GM18507 (cell line): ENCODE measurements at places on chromosomes 2 and 18.

GRCh38 chr2:133434959-133435668 lies 133.1 kb downstream of the NCKAP5 start:
- no peak for DNase-seq

GRCh38 chr2:234839285-234839684 lies 112.5 kb upstream of the SH3BP4 start:
- no peak for DNase-seq

DNA sequence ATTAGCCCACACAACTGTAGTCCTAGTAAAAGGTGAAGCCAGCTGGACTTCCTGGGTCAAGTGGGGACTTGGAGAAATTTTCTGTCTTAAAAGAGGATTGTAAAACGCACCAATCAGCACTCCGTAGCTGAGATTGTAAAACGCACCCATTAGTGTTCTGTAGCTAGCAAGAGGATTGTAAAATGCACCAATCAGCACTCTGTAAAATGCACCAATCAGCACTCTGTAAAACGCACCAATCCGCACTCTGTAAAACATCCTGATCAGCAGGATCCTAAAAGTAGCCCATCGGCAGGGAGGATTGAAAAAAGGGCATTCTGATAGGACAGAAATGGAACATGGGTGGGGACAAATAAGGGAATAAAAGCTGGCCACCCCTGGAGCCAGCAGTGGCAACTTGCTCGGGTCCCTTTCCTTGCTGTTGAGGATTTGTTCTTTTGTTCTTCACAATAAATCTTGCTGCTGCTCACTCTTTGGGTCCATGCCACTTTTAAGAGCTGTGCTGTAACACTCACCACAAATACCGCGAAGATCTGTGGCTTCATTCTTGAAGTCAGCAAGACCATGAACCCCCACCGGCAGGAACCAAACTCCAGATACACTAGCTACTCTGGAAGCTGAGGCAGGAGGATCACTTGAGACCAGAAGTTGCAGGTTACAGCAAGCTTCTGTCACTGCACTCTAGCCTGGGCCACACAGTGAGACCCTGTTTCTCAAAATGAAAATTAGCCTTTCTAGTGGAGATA lies 102.6 kb downstream of the HS6ST1 start:
- DNase-seq: no peak

DNA sequence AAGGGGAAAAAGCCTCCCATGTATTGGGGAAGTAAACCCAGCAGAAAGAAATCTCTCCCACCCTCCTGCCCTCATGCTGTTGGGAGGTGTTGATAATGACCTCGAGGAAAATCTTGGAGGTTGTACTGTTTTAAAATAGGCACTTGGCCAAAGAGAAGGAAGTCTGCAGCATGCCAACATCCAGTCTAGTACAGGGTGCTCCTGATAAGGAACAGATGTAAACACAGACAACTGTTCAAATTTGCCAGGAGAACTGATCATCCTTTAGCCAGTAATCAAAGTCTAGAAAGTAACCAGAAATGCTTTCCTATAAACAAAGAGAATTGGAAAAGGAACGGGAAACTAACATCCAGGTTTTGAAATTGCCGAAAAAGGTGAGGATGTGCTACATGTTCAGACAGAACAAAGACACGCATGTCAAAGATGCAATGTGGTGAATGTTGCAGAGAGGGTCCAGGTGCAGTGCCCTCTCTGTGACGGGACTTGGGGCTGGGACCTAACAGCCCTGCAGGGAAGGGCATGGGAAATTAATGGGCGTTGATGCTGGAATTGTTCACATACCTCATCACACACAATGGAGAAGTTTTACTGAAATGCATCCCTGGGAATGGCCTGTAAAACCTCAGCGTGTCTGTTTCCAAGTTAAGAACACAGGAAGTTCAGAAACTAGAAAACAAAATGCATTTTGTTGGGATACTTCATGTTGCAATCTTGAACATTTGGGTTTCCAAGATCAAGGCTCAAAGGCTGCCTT lies 125.7 kb upstream of the RND3 start:
- no peak for DNase-seq

- DNase-seq: peak; percentile 44
These were observed 39.9 kb downstream of the PRKCE start for GRCh38 chr2:45691171-45691999.

DNA sequence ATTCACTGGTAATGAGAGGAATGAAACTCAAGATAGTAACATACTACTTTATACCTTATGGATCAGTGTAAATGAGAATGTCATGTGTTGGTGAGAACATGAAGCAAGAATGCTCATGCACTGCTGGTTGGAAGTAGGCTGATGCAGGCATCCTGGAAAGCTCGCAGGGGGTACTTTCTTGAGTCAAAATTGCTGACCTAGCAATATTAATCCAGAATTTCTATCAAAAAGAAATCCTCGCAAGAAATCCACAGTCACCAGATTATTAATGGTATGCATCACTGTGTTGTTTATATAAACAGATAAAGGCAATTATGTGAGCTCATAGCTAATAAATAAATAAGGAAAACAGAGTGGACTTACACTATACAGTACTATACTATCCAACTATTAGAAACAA lies 713.7 kb upstream of the PKDCC start:
- no peak for DNase-seq

- no peak for DNase-seq
These were observed at the start of gene KIF1A for GRCh38 chr2:240819858-240820606. Gene KIF1A, minus strand, starts transcription at chr2:240820219. Its CDS starts 22,467 bp downstream, at chr2:240797752.

DNA sequence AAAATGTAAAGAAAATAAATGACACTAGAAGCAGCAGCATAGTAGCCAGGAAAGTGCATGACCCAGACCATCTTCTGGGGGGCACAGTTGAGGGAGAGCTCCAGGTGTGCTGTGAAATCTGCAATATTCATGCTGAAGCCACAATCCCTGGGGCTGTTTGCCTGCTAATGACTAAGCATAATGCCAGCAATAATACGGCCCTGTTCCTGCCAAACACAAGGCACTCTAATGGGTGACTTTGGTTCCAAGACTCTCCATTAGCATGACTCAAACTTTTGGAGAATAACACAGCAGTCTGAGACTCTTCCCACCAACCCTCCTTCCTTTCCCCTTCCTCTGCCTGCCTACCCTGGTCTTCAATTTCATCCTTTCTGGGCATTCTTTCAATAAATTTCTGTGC lies 77.9 kb upstream of the DOCK10 start:
- no peak for DNase-seq

DNA sequence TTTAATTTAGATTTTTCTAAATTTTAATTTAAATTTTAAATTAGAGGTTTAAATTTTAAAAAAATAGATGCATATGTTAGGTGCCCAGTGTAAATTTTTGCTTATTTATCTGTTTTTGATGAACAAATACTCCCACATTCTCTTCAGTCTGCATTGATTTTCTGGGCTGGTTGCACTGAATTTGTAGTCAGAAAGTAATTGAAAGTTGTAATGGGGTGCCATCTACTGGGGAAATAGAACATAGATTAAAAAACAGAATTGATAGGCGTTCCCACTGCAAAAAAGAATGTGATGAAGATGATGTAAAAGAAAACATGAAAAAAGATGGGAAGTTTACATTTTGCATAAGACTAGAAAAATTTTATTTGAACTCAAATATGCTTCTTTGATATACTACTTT lies 51.7 kb upstream of the CCDC85A start:
- DNase-seq: no peak

- no peak for DNase-seq
These were observed 3.3 kb upstream of the ADAM17 start for GRCh38 chr2:9558948-9559381.

DNA sequence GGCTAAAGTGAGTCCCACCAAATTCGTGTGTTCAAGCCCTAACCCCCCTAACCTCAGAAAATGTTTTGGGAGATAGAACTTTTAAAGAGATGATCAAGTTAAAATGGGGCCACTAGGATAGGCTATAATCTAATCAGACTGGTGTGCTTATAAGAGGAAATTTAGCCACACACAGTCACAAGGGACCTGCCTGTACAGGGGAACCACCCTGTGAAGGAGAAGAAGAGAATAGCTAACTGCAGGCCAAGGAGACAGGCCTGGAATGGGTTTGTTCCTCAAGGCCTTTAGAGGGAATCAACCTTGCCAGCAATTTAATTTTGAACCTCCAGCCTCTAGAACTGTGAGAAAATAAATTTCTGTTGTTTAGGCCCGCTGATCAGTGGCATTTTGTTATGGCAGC lies 36.0 kb upstream of the TANK start:
- DNase-seq: no peak

- DNase-seq: no peak
These were observed 44.5 kb downstream of the METTL8 start for GRCh38 chr2:171389325-171389724.

DNA sequence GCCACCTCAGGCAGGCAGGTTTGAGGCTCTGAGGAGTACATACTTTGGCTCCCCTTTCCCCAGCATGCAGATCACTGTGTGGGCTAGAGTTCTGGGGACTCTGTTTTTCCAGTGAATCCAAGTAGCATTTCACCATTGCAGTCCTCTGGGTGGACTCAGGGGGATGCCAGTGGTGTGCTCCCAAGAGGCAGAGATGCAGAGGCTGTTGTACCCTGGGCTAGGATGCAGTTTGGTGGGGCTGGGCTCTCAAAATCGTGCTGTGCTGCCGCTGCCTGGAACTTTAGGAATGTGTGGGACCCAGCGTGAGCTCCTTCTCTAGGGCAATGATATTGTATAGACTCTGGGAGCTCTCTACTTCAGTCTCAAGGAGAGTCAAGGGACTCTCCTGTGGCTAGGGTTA lies 104.9 kb downstream of the MYO3B start:
- DNase-seq: no peak

- DNase-seq: no peak
These were observed 52.8 kb downstream of the LDLRAD4 start for GRCh38 chr18:13271302-13271911.

DNA sequence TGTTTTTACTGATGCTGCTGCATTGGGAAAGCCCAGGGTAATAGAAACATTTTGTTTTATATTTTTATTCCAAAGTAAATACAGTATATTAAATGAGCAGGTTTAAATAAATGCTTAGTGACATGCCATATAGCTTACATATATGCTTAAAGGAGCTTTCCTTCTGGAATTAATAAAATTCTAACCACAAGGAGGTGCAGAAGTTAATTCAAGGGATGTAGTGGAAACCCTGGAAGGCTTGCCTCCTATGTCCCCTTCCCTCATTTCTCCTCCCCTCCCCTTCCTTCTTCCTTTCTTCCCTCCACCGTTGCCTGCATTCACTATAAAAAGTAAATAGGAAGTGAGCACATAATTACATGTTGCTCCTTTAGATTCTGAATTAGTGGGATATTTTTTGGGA lies 96.3 kb downstream of the UBE2E3 start:
- no peak for DNase-seq

DNA sequence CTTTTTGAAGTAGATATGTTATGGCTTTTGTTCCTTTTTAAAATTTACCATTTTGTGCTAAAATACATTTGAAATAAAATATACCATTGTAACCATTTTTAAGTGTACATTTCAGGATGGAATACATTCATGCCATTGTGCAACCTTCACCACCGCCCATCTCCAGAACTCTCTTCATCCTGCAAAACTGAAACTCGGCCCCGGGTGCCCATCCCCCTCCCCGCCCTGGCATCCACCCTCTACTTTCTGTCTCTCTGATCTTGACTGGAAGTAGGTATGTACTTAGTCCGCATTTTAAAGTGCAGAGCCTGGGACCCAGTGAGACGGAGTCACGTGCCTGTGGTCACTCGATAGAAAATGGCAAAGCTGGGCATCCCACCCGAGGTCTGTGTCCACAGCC lies 45.6 kb downstream of the DIPK1C start:
- DNase-seq: no peak

GRCh38 chr2:172101821-172102390 lies 794 bp downstream of the DLX2 start:
- no peak for DNase-seq

DNA sequence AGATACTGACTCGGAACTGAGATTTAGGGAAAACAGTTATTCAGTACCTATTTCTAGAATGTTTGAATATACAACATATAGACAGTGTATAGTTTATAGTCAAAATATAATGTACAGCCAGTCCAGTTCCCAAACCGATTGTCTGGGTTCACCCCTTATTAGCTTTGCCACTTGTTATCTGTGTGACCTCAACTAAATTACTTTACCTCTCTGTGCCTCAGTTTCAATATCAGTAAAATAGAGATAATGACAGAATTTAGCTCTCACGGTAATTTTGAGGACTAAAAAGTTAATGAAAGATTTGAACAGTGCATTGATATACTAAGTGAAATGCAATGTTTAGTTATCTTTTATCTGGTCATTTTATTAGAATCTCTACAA lies 750 bp upstream of the RIOK3 start:
- DNase-seq: no peak

DNA sequence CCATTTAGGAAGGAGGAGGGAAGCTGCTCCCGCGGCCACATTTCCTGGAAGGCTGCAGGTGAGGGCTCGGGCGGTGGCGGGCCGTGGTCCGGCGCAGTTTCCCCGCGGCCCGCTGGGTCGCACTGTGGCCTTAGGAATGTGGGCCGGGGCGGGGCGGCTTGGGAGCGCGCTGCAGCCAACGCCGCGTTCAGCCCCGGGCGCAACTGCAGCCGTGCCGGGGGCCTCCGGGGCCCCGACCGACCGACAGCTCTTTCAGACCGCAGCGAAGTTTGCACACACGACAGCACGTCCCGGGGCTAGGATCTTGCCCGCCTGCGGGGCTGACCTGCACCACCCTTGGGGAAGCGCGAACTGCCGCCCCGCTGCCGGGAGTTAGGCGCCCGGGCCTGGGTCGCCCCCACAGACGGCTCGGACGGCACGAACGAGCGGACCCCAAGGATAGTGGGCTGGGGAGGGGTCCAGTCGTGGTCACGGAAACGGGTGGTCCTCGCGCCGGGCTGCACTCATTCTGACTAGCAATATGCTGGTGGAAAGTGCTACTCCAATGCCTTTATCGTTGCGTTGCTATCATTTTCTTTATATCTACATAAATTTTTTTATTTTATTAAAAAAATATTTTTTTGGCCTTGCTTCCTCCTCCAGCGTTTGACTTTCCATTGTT lies 69.9 kb upstream of the DLX2 start:
- DNase-seq: peak; percentile 11

DNA sequence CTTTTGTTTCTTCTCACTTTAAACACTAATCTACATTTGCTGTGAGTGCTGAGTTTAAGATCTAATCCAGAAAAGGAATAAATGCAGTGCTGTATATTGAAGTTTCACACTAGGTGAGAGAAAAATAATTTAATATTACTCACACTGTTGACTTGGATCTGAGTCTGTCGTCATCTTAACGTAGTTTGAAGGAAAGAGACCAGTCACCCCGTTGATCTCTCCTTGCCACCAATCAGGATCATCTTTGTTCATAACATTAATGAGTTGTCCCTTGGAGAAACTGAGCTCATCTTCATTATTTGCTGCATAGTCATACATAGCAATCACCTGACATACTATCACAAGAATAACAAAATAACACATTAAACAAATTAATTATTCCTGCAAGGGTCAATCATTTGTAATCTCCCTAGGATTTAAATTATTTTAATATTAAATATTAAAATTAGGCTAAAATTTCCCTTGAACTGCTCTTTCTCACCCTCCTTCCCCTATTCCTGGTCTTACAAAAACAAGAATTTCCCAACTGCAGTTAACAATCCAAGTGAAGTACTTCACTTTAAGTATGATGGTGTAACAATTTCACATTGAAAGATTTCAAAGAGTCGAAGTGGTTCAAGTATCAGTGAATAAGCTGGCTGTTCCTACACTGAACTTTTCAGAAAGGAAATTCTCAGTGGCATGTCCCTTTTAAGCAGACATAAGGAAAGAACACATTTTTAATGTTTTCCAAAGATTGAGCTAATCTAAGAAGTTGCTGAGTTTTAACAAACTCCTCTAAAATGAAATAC lies 71.3 kb downstream of the FAM228A start:
- DNase-seq: no peak

- DNase-seq: no peak
These were observed 30.4 kb upstream of the OTOS start for GRCh38 chr2:240170883-240171282.
